Cardiac muscle cell (in vitro differentiated cells and primary cell): ENCODE measurements at places on chromosomes 2 and 18. TPM values are rescaled to one million over a fixed set of nuclear protein-coding genes. Genes with fewer than 3 reads are reported as not detected.

DNA sequence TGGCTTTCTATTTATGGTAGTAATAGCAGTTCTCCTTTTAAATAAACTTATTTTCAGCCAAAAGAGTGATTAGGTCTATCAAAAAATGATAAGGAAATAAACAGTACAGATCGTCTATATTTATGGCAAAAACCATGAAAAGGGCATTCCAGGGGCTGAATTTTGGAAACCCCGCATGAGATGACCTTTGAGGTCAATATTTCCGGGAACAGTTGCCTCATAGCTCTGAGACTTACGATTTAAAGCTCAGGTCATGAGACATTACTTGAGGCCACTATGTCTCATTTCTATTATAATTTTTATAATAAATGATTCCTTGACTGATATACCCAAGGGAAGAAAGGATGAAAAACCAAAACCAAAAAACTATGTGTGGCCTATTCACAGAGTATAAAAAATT, 101.1 kb downstream of the LDLRAD4 start:
- no peaks in the 10 kb centered on the region for H3K4me1 ChIP-seq
- H3K4me3 ChIP-seq = no peak overlapping the region
- H3K27me3 ChIP-seq = no peaks in the 10 kb centered on the region
- no peak overlapping the region for H3K27ac ChIP-seq
- no peaks in the 10 kb centered on the region for H3K36me3 ChIP-seq
- no peak for DNase-seq

DNA sequence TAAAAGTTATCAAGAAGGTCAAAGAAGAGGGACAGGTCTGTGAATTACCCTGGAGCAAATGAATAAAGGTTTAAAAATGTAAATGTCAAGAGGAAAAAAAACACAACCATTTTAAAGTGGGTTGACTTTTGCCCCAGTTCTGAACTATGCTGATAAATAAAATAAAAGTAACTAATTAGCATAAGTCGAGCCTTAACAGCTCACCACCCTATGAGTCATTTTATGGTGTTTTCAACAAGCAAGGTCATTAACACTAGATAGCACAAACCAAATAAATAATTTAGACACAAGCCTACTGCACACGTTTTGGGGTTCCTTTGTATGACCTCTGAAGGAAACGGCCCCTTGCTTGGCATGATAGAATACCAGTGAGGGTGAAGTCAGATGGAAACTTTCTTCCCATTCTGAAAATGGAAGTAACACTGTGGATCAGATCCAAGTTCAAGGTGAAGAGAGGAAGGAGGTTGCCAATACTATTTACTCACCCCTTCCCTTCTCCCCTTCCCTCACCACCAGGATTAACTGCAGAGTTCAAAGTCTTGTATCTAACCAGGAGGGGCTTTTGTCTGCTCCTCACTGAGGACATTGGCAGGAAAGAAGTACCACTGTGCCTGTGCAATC, 380.0 kb upstream of the ACVR2A start:
- H3K4me3 ChIP-seq = no peak overlapping the region
- no peak overlapping the region for H3K27ac ChIP-seq
- no peak for DNase-seq

GRCh38 chr2:96241900-96242611, 23.7 kb downstream of the TMEM127 start:
- no peak overlapping the region for H3K4me3 ChIP-seq
- no peaks in the 10 kb centered on the region for H3K36me3 ChIP-seq
- no peaks in the 10 kb centered on the region for H3K27me3 ChIP-seq

- DNase-seq = no peak
- peaks cover 15% of the 10 kb centered on the region for H3K36me3 ChIP-seq
- H3K27ac ChIP-seq = no peak overlapping the region
These were observed 27.3 kb upstream of the METAP1D start for GRCh38 chr2:171972329-171972982.

PRSS56 gene
- total RNA-seq = not detected in 2 replicates

PTPN2 gene
- total RNA-seq = 20.4 and 24.7 TPM in 2 replicates

DNAH6 gene
- total RNA-seq = 0.18 and 0.66 TPM in 2 replicates

MZT2A gene
- 167 and 233 TPM in 2 replicates for total RNA-seq

DNA sequence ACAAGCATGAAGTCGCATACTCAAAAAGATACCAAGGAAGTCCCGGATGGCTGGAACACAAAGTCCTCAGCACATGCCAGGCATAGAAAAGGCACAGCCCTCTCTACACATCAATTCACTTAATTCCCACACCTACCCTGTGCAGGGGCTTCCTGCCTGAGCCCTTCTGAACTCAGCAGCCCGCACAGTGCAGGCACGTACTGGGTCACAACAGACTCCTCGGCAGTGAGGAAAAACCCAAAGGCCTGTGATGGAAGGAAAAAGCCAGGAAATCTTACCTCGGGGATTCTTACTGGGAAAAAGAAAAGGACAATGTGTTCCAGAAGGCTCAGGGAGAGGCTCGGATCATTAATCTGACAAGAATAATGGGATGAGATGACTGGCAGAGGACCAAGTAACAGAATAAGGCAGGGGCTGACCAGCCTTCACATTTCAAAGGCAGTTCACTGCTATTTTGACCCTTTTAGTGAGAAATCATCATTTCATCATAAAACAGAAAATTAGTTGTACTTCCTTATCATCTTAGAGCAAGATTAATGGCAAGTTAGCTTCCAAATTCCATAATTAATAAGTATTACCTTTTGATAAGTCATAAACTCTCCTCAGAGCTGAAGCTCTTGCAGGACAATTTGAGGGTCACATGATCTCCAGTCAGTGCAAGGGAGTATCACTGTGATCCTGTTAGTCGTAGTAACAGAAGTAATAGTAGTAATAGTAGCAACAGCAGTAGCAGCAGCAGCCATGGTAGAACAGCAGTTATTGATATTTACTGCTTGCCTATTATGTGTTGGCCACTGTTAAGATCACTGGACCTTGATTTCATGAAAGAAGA, 87.4 kb downstream of the STK39 start:
- peaks cover 12% of the 10 kb centered on the region for H3K36me3 ChIP-seq
- no peak overlapping the region for H3K27ac ChIP-seq
- no peaks in the 10 kb centered on the region for H3K27me3 ChIP-seq
- no peak overlapping the region for H3K4me3 ChIP-seq

RNF149 gene
- total RNA-seq = 34.4 and 69.9 TPM in 2 replicates

- H3K4me3 ChIP-seq = no peak overlapping the region
- H3K27ac ChIP-seq = no peak overlapping the region
- no peaks in the 10 kb centered on the region for H3K27me3 ChIP-seq
- DNase-seq = no peak
- H3K4me1 ChIP-seq = peaks cover 26% of the 10 kb centered on the region
These were observed 306.7 kb upstream of the CCDC68 start for GRCh38 chr18:55265984-55266383.
